ENCODE measurements at places on chromosomes 5 and 9. TPM values are rescaled to one million over a fixed set of nuclear protein-coding genes. Genes with fewer than 3 reads are reported as not detected.

ANKRD31 gene
- not detected for total RNA-seq

DNM1 gene
- 2.9 TPM for total RNA-seq

CAPSL gene
- not detected for total RNA-seq

DNA sequence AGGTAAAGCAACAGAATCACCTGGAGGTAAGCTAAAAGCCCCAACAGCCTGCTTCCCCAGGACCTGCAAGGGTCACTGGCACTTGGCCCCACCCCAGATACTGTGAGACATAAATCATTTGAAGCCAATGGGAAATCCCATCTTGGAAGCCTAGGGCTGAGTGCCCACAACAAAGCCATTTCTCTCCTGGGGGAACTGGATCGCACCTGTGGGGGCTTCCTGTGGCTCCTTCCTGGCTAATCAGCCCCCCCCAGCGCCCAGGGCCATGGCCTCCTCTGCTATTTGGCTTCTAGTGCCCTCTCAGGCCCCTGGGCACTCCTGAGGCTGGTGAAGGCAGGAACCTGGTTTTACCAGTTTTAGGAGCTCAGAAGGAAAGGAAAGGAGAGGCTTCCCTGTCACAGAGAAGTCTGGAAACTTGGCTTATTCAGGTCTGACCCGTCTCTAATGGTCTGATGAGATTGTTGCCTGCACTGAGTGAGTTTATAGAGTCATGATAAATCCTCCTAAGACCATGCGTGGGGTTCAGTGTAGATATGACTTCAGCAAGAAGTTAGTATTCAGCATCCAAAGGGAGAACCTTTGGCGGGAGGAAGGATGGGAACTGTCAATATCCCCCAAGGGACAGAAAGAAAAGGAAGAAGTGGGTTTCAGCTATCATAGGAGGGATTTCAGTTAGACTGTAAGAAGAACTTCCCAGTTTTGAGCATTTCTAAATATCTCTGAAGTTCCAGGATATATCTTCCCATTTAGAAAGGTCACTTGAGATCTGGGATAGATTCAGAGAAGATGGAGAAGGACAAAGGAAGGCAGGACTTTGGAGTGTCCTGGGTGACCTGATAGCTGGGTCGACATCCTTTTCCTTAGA, 1.2 kb downstream of the KCNMB1 start:
- no peak for DNase-seq

DNA sequence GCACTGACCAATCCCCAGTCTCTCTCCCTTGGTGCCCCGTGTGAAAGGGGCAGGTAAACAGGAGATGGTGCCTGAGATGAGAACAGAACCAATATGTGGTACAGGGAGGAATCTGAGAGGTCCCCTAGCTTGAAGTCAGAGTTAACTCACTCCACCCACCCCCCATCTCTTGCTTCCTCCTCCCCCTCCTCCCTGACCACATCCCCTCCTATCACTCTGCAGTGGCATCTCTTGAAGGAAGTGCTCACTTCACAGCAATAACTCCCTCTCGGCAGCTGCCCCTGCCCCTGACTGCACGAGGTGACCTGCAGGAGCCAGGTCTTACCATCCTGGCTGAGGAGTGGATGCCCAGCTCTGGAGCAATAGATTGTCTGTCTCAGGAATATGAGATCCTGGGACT, 224.0 kb downstream of the GAS1 start:
- no peak for DNase-seq

DNA sequence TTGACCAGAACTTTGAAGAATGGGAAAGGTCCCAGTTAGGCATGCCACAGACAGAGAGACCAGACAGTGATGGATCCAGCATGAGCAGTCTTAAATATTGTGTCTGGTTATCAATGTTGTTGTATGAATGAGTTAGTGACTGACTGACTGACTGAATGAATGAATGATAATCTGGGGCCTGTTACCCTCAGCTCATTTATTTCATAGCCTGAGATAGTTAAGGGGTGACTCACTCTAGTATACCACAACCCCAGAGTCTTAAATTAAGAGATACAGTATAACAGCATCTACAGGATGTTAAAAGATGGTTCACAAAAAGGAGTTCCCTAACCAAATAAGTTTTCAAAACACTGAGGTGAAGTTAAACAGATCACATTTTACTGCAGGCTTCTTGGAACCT, 133.5 kb downstream of the SGCD start:
- no peak for DNase-seq

DNA sequence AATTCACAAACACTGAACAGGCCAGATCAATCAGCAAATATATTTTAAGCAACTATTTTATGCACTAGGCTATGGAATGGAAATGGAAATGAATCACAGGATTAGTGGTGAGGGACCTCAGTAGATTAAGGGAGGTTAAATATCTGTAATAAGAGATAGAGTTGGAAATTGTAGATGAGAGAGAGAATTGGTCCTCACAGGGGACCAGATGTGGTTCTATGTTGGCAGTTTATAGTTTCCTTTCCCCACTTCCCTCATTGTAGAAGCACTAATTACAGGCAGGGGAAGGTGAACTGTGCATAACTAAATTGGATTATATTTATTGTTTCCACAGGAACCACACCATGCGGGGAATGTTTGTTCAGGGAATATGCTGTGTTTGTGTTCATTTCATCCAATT, 496.2 kb downstream of the ARHGEF28 start:
- DNase-seq = peak; percentile 67

DNA sequence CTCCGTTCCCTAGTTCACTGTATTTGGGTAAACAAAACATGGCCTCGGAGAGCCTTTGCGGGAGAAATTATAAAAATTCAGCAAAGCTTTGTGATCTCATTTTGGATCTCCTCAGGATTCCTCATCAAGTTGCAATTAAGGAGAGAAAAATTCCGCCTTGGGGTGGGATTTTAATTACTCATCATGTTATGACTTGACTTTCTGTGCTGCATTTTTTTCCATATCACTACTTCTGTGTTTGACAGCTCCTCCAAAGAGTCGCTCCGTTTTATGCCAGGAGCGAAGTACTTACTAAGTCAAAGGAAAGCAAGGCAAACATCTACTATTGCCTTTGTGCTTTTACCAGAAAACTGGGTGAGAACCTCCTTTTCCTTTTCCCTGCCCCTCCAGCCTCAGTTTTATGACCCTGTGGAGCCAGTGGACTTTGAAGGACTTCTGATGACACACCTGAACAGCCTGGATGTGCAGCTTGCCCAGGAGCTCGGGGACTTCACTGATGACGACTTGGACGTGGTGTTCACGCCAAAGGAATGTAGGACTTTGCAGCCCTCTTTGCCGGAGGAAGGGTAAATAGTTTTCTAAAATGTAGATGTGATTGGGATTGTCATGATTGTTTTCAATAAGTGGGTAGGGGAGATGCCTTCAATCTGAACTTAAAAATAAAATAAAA, 71.5 kb downstream of the DOCK8 start:
- no peak for DNase-seq

DNA sequence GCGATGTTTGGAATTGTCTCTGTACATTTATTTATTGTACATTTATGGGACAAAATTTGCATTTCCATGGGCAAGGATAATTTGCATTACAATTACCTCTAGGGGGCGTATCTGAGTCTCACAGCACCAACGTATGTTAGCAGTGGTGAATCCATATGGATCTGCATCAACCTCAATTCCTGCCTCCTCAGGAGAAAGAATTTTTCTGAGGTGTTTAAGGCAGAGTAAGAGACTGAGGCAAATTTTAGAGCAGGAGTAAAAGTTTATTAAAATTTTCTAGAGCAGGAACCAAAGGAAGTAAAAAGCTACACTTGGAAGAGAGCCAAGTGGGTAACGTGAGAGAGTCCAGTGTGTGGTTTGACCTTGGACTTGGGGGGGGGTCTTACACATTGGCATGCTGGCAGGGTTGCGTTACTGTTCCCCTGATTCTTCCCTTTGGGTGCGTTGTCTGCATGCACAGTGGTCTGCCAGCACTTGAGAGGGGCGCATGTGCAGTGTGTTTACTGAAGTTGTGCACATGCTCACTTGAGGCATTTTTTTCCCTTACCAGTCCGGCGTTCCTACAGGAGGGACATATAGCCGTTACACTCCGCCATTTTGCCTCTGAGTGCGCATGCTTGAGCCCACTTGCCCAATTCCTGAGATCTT, 21.0 kb upstream of the RAB14 start:
- peak; percentile 54 for DNase-seq

- DNase-seq = no peak
These were observed 92.8 kb upstream of the SLC44A1 start for GRCh38 chr9:105151686-105151995.

DNA sequence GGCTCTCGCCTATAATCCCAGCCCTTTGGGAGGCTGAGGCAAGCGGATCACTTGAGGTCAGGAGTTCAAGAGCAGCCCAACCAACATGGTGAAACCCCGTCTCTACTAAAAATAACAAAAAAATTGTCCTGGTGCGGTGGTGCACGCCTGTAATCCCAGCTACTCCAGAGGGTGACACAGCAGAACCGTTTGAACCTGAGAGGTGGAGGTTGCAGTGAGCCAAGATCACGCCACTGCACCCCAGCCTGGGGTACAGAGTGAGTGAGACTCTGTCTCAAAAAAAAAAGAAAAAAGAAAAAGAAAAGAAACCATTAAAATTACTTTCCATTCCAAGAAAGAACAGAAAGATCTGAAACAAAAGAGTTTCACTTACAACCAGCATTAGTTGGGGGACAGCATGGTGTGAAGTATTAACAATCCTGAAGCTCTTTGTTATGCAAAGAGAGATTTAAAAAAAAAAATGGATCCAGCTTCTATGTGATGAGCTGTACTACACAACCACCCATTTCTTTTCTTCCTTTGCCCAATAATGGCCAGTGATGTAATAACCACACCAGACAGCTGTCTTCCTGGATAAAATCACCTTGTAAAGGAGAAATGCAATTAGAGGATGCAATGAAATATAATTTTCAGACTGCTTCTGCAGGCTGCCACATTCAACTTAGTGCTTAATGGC, 76.9 kb downstream of the MED27 start:
- no peak for DNase-seq
